ENCODE measurements at places on chromosomes 2 and 18.

GRCh38 chr2:31020713-31021112 lies 117.5 kb downstream of the GALNT14 start:
- no peak for DNase-seq

GRCh38 chr2:212970132-212970531 lies 181.3 kb downstream of the IKZF2 start:
- no peak for DNase-seq

DNA sequence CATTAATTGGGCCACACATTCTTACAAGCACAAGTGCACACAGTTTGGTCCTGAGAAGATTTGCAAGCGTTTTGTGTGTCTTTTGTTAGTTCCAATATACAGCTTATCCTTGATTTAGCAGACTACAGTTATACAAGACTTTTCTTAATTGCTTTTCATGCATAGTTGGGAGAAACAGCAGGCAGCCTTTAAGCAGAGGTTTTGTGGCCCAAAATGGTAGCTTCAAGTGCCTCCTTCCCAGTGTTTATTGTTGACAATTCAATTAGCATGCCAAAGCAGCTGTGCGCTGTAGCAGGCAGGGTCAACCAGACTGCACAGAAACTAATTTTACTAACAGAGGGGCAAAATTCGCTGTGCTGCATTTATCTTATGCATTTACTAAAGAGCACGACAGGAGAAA lies 47.5 kb downstream of the FRZB start:
- no peak for DNase-seq

DNA sequence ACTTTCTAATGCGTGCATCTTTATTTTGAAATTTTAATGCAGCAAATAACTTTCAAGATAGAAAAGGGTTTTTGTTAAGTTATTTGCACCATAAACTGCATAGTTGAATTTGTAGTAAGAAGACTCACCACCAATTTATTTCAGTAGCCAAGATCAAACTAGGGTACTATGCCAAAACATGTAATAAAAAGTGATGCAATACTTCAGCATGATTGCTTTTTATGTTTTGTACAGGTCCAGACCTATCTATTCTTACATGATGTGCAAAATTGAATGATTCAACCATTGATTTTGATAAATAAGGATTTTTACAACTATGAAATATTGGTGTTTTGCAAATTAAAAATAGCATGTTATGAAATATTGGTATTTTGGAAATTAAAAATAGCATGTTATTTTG lies 26.7 kb downstream of the AGPS start:
- DNase-seq = no peak

DNA sequence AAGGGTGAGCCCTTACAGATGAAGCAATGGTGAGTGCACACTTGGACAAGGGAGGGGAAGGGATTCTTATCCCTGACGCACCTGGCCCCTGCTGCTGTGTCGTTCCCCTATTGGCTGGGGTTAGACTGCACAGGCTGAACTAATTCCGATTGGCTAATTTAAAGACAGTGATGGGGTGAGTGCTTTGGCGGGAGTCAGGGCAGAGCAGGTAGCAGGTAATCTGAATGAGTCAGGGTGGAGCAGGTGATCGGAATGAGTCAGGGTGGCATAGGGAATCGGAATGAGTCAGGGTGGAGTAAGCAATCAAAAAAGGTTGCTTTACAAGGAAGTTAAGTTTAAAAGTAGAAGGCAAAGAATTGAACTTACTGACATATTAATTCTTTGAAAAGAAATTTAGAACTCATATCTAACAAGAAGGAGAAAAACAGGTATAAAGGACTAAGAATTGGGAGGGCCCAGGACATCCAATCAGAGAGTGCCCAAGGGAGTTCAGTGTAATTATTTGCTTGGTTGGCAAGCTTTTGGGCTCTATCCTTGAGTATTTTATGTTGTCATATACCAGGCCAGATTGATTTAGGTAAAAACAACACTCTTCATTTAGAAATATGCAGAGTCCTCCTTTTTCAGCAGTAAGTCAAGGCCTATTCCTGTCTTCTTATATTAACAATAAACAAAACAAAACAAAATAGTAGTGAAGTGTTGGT lies 52.3 kb upstream of the RALBP1 start:
- no peak for DNase-seq

DNA sequence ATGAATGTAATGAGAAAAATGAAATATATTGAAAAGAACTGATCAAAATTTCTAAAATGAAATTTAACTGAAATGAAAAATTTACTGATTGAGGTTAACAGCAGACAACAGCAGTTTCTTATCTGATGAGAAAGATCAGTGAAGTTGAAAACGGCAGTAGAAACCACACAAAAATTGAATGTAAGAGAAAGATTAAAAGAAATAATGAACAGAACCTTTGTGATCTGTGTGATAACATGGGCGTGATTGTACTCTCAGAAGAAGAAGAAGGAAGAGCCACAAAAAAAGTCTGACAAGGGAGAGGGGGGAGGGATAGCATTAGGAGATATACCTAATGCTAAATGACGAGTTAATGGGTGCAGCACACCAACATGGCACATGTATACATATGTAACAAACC lies 45.2 kb downstream of the FAM117B start:
- DNase-seq = no peak

GRCh38 chr2:61263830-61264229 lies 101.8 kb downstream of the C2orf74 start:
- no peak for DNase-seq

DNA sequence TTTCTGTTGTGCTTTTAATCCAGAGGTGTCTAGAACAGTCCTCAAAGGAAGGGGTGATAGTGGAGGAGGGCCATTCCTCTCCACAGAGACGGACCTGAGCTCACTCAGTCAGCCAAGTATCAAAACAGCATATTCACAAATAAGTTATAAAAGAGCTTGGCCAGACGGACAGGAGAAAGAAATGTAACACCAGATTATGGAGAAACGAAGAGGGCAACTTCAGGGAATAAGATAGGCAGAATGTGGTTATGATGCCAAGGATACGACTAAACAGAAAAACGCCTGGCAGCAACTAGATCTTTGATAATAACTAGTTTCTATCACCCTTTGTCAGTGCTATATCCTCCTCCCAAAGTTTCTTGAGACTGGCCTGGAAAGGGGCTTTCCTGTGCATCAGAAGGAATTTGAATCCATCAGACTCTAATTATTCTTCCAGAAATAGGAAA lies 42.5 kb downstream of the MAP4K3 start:
- no peak for DNase-seq

DNA sequence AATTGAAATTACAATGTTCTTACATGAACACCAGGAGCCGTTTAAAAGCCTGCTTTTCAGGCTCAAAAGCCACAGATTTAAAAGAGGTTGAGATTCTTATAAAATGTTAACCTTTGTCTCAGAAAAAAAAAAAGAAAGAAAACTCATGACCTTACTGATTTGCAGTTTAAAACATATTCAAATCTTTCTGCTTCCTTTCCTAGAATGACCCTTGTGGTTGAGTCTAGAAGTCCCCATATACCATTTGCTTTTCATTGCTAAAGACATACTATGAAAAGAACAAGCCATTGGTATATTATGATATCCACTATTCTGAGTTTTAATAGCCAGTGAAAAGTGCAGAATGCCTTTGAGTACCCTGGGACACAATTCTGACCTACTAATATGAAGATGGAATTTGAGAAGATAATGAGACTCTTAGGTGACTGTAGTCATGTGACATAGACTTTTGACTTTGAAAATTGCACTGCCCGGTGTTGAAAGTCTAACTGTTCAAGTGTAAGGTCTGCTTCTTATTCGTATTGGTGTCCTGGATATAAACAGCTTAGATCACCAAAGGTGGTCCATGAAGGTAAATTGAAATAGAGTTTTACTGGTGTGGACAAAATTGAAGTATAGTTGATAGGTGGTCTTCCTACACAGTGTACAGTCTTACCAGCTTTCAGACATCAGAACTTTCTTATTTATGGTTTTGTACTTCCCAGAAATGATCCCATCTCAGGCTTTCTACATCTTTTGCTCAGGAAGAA lies 117.0 kb downstream of the DOCK10 start:
- DNase-seq = no peak

- no peak for DNase-seq
These were observed 40.6 kb upstream of the ACYP2 start for GRCh38 chr2:54074606-54075341.

- DNase-seq = no peak
These were observed 184.7 kb downstream of the NEDD4L start for GRCh38 chr18:58228762-58229161.

DNA sequence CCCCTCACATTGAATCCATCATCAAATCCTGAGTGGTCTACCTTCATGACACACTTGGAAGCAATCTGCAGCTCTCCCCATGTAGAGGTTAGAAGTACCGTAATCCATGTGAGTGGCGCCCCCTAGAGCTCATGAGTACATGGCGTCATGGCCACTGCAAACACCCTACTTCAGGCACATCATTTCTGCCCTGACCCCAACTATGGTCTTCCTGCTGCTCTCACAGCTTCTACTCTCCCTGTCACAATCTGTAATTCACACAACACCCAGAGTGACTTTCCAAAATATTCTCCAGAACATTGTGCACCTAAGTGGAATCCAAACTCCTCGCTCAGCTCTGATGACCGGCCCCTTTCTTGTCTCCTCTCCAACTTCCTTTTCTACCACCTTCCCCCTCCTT lies 141.9 kb downstream of the ANKRD44 start:
- no peak for DNase-seq

DNA sequence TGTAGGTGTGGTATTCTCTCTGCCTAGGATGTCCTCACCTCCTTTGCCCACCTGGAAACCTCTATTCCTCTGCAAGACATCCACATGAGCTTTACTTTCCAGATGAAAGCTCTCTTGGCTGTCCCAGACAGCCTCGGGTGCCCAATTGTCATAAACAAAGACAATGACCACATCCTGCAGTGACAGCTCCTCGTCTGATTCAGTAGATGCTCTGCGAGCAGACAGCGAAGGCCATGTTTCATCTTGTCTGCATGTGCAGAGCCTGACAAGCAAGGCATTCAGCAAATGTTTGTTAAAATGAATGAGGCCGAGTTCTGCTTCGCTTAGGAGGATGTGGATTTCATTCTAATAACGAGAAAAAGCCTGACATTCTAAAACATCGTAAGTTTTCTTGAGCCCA lies 150.9 kb downstream of the MTCL1 start:
- DNase-seq = no peak

DNA sequence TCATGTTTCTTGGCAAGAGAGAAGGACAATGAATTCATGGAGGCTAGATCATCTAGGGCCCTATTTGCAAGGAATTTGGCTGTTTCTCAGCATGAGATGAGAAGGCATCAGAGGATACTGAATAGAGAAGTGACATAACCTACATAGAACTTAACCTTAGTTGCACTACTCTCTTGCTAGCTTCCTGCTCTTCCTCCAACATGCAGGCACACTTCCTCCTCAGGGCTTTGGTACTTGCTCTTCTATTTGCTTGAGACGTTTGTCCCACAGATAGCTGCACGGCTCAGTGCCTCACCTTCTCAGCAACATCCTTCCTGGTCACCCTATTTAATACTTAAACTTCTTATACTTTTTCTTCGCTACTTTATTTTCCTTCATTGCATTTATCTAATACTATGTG lies 20.0 kb upstream of the LANCL1 start:
- DNase-seq = no peak

GRCh38 chr18:43751835-43752234 lies 474.5 kb upstream of the SYT4 start:
- no peak for DNase-seq

DNA sequence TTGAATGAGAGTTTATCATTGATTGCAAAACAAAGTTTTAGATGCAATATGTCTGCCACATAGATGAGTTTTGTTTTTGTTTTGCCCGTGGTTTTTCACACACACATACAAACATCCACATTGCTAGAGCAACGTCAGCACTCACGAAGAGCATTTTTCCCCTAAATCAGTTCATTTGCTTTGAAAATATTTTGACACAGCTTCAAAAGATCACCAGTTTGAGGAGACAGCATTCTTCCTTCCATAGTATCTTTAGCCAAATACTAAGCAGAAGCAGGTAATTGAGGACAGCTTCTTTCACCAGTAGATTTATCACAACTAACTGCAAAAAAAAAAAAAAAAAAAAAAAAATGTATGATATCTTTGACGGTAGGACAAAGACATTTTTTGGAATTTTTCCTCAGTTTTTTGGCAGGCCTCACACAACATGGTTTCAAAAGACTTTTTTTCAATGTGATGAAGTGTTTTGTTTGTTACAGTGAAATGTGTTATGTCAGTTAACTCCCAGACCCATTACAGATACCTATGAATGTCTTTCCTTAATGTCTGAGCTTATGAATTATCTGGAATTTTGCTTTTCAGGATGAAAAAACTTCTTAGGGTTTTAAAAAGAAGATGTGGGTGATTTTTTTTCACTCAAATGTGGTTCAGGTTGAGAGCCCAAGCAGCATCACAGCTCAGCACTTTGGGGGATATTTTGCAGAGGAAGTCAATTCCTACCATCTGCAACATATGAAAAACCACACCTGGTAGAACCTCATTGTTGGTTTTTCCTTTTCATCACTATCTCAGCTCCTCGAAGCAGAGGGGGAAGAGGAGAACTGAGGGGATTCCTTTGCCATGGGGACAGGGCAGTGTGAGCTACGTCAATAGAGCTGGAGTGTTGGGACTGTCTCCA lies 31.6 kb downstream of the AOX1 start:
- no peak for DNase-seq

- DNase-seq = no peak
These were observed 199.3 kb downstream of the MTX2 start for GRCh38 chr2:176468457-176469113.

DNA sequence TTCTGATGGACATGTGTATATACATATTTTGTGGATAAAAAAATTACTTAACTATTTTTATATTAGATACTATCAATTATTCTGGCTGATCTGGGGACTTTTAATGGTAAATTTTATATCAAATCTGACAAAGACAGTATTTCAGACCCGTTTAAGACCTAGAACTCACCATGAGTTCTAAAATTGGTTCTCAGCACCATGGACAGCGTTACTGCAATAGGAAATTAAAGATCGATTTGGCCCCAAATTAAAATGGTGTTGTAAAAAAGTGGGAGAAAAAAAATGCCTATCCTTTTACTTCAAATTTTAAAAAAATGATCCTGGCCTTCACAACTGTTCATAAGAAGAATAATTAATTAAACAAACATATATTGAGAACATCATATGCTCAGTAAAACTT lies 919 bp upstream of the SCN2A start:
- DNase-seq = no peak

DNA sequence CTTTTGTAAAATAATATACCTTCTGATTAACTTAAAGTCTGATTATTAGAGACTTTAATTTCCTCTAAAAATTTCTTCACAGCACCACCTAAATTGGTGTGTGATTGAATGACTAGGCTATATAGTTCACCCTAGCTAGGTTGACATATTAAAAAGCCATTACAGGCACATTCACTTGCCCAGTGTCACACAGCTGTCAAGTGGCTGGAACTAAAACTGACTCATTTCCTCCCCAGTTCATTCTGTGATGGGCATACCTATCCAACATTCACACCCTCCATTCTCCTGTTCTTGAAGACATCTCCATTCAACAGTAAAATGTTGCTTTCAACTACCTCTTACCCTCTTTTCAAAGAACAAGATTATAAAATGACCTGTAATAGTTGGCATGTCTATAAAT lies 334.5 kb downstream of the ARHGAP15 start:
- no peak for DNase-seq

DNA sequence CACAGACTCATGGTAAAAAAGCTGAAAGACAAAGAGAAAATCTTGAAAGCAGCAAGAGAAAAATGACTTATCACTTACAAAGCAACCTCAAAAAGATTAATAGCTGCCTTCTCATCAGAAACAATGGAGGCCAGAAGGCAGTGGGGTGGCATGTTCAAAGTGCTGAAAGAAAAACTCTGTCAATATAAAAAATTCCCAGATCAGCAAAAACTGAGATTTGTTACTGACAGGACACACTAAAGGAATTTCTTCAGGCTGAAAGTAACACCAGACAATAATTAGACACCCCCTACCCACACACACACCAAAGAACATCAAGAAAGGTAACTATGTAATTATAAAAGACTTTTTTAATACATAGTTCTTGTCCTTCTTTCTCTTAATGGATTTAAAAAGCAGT lies 311.1 kb downstream of the CLIP4 start:
- DNase-seq = no peak
